ENCODE measurements at places on chromosomes 6 and 20. TPM values are rescaled to one million over a fixed set of nuclear protein-coding genes. Genes with fewer than 3 reads are reported as not detected.

GRCh38 chr6:27771235-27771634 lies 141.0 kb downstream of the OR2B2 start:
- no peak for DNase-seq

- DNase-seq, result no peak
These were observed 108.6 kb downstream of the CHD6 start for GRCh38 chr20:41509316-41510200.

- peak; percentile 59 for DNase-seq
These were observed 51.6 kb downstream of the SYNJ2 start for GRCh38 chr6:158033077-158033750.

GRCh38 chr6:44119704-44120262 lies 7.5 kb downstream of the MRPL14 start:
- no peak for DNase-seq

DNA sequence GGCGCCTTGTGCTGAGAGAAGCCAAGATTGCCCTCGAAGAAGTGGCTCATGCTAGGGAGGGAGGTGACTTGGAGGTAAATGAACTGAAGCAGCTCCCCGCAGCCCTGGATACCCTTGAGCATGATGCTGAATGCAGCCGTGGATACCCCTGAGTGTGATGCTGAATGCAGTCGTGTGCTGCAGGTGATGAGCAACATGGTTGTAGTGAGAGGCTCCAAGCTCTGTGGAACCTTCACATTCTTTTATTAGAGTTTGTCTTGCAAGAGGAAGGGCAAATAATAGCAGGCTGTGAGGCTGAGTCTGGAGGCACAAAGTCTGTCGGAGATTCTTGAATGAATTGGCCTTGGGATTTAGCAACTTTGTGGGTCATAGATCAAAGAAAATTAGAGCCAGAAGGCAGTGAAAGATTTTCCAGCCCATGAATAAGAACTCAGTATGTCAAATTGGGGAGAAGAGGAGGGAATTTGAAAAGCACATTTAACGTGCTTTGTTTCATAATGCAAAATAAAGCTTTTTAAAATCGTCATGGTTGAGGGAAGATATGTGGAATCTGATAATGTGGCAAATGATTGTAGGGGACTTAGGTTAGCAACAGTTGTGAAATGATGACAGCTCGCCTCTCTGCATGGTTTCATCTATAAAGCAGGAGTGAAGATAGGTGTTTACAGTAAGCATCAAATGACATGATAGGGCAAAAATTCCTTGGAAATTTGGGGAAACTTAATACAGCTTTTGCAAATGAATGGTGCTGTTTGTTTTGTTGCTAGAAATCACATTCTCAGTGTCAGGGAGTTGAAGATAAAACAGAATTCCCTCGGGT lies 120.1 kb upstream of the TIAM2 start:
- no peak for DNase-seq

Gene COL10A1
- not detected for total RNA-seq

GRCh38 chr6:158757753-158758090 lies 61.4 kb downstream of the EZR start:
- no peak for DNase-seq

- DNase-seq, result no peak
These were observed 44.5 kb upstream of the LAMA4 start for GRCh38 chr6:112298816-112299281.

- DNase-seq, result no peak
These were observed 73.4 kb upstream of the HMGCLL1 start for GRCh38 chr6:55652429-55652828.

GRCh38 chr6:10170816-10171215 lies 244.1 kb downstream of the TFAP2A start:
- DNase-seq, result no peak

GRCh38 chr6:50145125-50145524 lies 95.4 kb upstream of the DEFB112 start:
- DNase-seq, result no peak

Gene TOX2
- 3.0 TPM for total RNA-seq

DNA sequence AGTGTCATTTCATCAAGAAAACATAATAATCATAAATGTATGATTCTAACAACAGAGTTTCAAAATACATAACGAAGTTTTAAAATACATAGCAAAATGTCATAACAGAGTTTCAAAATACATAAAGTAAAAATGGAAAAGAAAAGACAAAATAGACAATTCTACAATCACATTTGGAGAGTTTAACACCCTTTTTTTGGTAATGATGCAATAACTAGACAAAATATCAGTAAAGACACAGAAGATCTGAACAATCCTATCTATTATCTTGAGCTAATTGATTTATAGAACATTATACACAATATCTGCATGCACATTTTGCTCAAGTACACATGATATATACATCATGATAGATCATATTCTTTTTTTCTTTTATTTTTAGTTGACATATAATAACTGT lies 13.4 kb upstream of the SLC17A2 start:
- DNase-seq, result no peak

- peak; percentile 60 for DNase-seq
These were observed 3.0 kb downstream of the HLA-E start for GRCh38 chr6:30491991-30492952.

DNA sequence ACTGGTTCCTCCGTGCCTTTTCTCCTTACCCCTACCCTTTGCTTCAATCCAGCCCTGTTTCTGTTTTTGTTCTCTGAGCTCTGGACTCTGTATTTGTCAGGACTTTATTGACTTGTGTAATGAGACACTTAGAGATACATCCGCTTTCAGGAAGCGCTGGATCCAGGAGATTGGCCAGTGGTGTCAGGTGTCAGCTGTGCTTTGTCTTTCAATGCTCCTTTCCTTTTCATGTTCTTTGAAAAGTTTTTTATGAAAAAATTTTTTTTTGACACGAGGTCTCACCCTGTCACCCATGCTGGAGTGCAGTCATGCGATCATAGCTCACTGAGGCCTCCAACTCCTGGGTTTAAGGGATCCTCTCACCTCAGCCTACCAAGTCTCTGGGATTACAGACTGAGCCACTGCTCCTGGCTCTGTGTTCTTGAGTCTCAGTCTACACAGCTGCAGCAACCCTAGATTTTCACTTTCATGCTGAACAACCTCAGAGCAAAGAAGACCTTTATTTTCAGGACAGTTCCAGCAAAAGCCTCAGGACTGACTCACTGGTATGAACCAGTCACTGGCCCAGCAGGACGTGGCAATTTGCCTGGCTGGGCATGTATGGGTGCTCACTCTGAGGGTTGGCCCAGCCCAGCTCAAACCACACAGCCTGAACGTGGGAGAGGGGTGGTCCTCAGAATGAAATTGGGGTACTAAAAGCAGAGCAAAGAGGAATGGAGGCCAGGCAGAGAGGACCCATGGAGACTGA lies 108.5 kb downstream of the DHX35 start:
- no peak for DNase-seq

Gene POM121L2
- not detected for total RNA-seq

Gene SLCO4A1
- total RNA-seq, result 53.4 TPM

Gene SPTLC3
- total RNA-seq, result 83.0 TPM

- no peak for DNase-seq
These were observed 22.0 kb upstream of the QKI start for GRCh38 chr6:163392533-163392932.

Gene ADGRF4
- total RNA-seq, result 45.7 TPM

- no peak for DNase-seq
These were observed 24.9 kb upstream of the SULF2 start for GRCh38 chr20:47810116-47810677.

- no peak for DNase-seq
These were observed 18.4 kb upstream of the BEND6 start for GRCh38 chr6:56936466-56936865.

Gene PRPH2
- not detected for total RNA-seq

DNA sequence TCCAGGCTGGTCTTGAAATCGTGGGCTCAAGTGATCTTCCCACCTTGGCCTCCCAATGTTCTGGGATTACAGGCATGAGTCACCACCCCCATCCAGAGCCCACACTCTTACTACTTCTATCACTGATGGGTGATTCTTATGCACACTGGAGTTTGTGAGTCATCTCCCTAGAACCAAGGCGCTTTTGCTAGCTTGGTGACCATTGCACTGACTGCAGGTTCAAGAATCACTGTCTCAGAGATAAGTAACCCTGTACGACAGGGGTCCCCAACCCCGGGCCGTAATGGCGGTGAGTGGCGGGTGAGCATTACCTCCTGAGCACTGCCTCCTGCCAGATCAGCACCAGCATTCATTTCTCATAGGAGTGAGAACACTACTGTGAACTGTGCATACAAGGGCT lies 118.8 kb downstream of the MAP3K7 start:
- DNase-seq, result no peak

DNA sequence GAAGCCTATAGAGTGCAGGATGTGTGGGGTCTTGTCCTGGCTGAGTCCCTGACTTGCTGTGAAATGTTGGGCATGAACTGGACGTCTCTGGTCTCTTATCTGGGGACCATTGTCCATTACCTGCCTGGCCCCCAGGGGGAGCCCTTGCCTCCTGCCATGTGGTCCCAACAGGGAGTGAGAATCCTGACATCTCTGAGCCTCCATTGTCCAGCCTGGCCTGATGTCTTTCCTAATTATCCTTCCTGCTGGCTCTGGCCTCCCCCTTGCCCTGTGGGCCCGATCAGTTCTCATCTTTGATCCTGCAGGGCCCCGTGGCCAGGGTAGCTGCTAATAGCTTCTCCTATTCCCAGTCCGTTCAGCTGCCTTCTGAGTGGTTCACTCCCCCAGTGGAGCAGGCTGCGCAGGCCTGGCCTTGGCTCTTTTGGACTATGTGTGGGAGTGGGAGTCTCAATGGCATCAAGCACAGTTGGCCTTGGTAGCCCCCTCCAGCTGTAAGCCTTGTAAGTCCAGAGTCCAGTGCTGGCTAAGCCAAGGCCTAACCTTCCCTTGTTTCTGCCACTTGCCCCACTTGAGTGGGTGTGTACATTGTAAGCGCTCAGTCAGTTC lies 77.9 kb upstream of the RALY start:
- DNase-seq, result no peak

DNA sequence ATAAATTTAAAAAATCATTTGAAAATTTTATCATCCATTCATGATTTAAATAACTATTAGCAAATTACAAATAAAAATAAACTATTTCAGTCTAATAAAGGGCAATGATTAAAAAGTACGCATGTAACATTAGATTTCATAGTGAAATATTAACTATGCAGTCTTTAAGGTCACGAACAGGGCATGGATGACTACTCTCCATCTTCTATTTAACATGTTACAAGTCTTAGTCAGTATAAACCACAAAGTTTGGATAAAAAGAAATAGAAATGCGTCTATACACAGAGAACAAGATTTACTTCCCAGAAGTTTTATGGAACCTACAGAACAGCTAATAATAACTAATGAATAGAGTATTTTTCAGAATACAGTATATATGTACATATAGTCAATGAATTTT lies 1016.0 kb downstream of the EYS start:
- no peak for DNase-seq

DNA sequence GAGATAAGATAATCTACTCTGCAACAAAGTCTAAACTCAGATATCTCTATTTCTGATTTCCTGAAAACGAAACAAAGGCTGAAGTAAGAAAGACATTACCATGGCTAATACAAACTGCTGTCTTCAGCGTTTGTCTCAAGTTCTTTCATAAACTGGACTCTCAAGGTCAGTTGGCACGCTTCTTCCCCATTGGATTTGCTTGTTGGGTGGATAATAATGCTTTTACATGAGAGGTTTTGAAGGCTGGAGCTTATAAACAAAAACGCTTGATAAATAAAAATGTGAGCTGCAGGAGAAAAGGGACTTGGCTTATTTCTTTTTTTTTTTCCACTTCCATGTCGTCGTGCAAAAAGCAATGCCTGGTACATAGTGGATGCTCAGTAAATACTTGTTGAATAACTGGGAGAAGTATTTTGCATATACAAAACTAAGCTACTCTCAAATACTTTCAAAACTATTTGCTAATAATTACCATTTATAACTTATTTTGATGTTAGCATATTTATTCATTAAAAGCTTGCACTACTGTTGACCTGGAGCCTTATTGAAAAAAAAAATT lies 65.7 kb upstream of the EEF1A1 start:
- no peak for DNase-seq

GRCh38 chr6:7006515-7007191 lies 101.1 kb upstream of the RREB1 start:
- DNase-seq, result no peak

Gene COL19A1
- not detected for total RNA-seq

- DNase-seq, result no peak
These were observed 21.6 kb downstream of the STX7 start for GRCh38 chr6:132491303-132491702.

GRCh38 chr20:38747495-38748096 lies 664 bp upstream of the ACTR5 start:
- DNase-seq, result no peak

DNA sequence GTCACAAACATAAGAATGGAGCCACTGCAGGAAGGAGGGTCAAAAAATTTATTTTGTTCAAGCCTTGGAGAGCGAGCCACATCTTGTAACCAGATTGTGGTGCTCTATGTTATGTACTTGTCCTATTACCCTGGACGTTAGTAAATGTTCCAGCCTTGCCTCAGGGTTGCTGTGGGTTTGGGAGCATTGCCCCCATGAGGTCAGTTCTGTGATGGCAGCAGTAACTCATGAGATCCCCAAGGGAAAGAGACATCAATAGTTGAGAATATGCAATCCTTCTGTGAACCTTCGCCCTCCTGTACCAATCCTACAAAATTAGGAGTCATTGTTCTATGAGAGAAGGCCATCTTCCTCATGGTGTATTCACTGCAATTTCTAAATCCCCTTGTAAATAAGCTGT lies 16.4 kb upstream of the CFAP206 start:
- DNase-seq, result no peak

- no peak for DNase-seq
These were observed 22.1 kb upstream of the CD83 start for GRCh38 chr6:14095437-14095836.

DNA sequence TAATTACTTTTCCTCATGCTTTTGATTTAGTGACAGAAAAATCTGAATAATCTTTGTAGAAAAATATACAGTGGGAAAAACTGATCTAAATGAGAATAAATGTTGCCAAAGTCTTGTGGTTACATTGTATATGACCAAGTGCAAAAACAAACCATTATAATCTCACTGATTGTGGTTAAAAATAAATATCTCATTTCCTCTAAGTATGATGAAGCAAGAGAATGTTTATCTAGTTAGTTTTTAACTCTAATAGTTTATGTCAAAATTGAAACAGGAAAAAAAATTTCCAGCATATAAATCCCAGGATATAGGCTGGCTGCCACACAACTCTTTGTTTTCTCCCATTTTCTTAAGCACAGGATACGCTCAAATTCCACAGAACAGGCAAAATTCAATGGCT lies 392.7 kb upstream of the ID4 start:
- no peak for DNase-seq

- no peak for DNase-seq
These were observed 31.6 kb upstream of the PNRC1 start for GRCh38 chr6:89048985-89049384.

GRCh38 chr6:11229655-11230046 lies 2.8 kb downstream of the NEDD9 start:
- DNase-seq, result no peak

Data from suprapubic skin (tissue), 4 donors.